ENCODE measurements at places on chromosomes 12 and 14. TPM values are rescaled to one million over a fixed set of nuclear protein-coding genes. Genes with fewer than 3 reads are reported as not detected.

The ZFHX2 gene
- 0.74 TPM for total RNA-seq

- no peak overlapping the region for H3K4me3 ChIP-seq
- no peaks in the 10 kb centered on the region for H3K36me3 ChIP-seq
- H3K27ac ChIP-seq: no peak overlapping the region
- no peak for DNase-seq
- H3K27me3 ChIP-seq: no peaks in the 10 kb centered on the region
Measured at GRCh38 chr14:85853996-85854526, 324.1 kb downstream of the FLRT2 start.

DNA sequence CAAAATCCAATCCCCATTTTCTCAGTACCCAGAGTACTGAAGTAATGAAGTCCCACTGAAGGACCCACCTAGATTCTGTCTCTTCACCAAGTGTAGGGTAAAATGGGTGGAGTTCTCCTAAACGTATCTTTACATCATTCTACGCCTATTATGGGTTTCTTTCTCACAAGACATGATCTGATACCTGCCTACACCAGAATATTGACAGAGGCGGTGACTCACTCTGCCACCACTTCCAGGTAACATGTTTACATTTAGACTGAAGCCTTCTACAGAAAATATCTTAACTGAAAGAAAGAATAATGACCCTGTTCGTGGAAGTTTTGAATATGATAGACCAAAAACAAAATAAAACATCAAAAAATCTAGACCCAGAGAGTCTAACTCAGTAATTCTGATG, 89.8 kb downstream of the BTG1 start:
- no peaks in the 10 kb centered on the region for H3K36me3 ChIP-seq
- no peak overlapping the region for H3K27ac ChIP-seq
- no peak overlapping the region for H3K4me3 ChIP-seq
- no peak for DNase-seq

The SYNJ2BP gene
- total RNA-seq: 67.6 TPM

GRCh38 chr14:77498984-77499527, 440 bp upstream of the ISM2 start:
- peak overlapping the region; percentile 69 for H3K4me3 ChIP-seq
- H3K27me3 ChIP-seq: peaks cover 49% of the 10 kb centered on the region
- no peak for DNase-seq
- H3K4me1 ChIP-seq: peaks cover 17% of the 10 kb centered on the region
